Suprapubic skin (tissue), 4 donors: ENCODE measurements at places on chromosomes 3 and 15. TPM values are rescaled to one million over a fixed set of nuclear protein-coding genes. Genes with fewer than 3 reads are reported as not detected.

Gene DOCK3
- 8.6 TPM for total RNA-seq

Gene KLHL40
- not detected for total RNA-seq

Gene DCP1A
- total RNA-seq, result 23.6 TPM

Gene ZBTB47
- total RNA-seq, result 22.0 TPM

Gene GJD2
- not detected for total RNA-seq

Gene FBN1
- total RNA-seq, result 20.8 TPM

GRCh38 chr15:63065262-63066221, 23.0 kb downstream of the TPM1 start:
- DNase-seq, result no peak
- peaks cover 82% of the 10 kb centered on the region for H3K36me3 ChIP-seq
- H3K27me3 ChIP-seq, result no peaks in the 10 kb centered on the region

DNA sequence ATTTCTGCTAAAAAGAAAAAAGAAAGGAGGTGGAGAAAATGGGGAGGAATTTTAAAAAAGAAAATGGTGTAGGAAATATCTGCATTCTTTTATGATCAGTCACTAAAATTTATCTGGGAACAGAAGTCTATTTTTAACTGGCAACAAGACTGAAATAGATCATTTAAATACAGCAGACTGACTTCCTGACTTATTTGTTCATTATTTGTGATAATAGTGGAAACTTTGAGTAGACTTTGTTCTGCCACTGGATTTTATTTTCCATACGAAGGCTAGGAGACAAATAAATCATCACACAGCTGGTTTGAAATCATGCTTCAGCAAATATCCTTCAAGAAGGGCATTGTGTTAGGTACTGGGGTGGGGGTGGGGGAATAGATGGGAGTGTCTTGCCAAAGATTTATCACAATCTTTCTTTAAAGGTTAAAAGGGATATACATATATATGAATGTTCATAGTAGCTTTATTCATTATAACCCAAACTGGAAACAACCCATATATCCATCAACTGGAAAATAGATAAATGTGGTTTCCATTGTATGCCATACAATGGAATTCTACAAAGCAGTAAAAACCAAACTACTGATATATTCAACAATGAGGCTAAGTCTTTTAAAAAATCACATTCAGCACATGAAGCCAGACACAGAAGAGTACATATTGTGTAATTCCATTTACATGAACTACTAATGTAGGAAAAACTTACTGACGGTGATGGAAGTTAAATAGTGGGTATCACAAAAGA, 4.7 kb upstream of the CLASP2 start:
- H3K27me3 ChIP-seq, result no peaks in the 10 kb centered on the region
- no peaks in the 10 kb centered on the region for H3K36me3 ChIP-seq
- H3K4me3 ChIP-seq, result no peak overlapping the region
- no peak overlapping the region for H3K27ac ChIP-seq
- peaks cover 6% of the 10 kb centered on the region for H3K4me1 ChIP-seq

- DNase-seq, result no peak
- H3K4me3 ChIP-seq, result no peak overlapping the region
- H3K27ac ChIP-seq, result no peak overlapping the region
- H3K4me1 ChIP-seq, result peaks cover 4% of the 10 kb centered on the region
- H3K27me3 ChIP-seq, result no peaks in the 10 kb centered on the region
These were observed 26.2 kb downstream of the AAGAB start for GRCh38 chr15:67228286-67228685.

- no peaks in the 10 kb centered on the region for H3K27me3 ChIP-seq
- peaks cover 83% of the 10 kb centered on the region for H3K36me3 ChIP-seq
- no peak overlapping the region for H3K27ac ChIP-seq
These were observed 15.2 kb downstream of the RAB11A start for GRCh38 chr15:65884511-65884910.

GRCh38 chr15:31402003-31402402, 75.4 kb downstream of the KLF13 start:
- H3K36me3 ChIP-seq, result no peaks in the 10 kb centered on the region
- DNase-seq, result no peak
- H3K4me1 ChIP-seq, result peaks cover 51% of the 10 kb centered on the region

DNA sequence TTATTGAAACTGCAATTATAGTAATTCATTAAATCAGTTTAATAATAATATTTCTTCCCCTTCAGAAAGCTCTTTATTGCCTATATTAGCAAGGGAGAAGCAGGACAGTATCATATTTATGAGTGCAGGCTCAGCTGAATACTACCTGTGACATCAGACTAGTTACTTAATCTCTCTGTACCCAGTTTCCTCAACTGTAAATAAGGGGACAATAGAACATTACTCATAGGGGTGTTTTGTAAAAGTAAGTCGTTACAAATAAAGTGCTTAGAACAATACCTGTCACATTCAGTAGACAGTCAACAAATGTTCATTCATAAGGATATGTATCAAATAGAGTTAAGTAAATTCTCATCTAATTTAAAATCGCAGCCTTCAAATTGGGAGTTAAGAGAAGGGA, 12.1 kb upstream of the VPS39 start:
- no peak for DNase-seq
- no peak overlapping the region for H3K4me3 ChIP-seq
- no peaks in the 10 kb centered on the region for H3K27me3 ChIP-seq
- no peaks in the 10 kb centered on the region for H3K4me1 ChIP-seq

DNA sequence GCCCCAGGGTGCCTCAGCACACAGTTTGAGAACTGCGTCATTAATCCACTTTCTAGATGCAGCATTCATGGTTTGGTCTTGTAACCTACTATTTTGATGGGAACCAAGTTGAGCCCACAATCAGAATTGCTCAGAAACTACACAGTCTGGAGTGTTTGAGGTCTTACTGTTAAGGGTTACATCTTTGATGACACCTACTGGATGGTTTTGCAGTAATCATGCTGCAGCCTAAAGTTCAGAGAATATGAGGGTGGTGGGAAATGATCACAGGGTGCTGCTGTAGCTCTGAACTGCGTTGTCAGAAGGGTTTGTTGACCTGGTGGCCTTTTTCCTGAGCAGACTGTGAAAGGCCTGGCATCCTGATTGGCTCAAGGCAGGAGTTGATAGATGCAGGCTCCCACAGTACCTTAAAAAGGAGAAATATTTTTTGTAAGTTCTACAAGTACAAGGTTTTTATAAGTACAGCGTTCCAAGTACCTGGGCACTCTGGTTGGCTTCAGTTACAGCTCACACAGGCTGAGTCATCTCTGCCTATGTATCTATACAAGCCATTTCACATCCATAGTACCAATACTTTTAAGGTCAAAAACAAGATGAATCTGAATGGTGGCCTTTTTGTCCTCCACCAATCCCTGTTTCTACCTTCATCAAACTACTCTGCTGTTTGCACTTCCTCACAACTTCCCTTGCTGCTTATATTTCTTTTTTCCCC, 60.5 kb upstream of the ACKR4 start:
- peaks cover 5% of the 10 kb centered on the region for H3K4me1 ChIP-seq
- no peak overlapping the region for H3K4me3 ChIP-seq
- DNase-seq, result no peak
- H3K27ac ChIP-seq, result no peak overlapping the region

GRCh38 chr3:160200353-160200752, 24.9 kb upstream of the C3orf80 start:
- no peaks in the 10 kb centered on the region for H3K4me1 ChIP-seq
- no peak overlapping the region for H3K4me3 ChIP-seq
- H3K27me3 ChIP-seq, result no peaks in the 10 kb centered on the region
- no peak overlapping the region for H3K27ac ChIP-seq

DNA sequence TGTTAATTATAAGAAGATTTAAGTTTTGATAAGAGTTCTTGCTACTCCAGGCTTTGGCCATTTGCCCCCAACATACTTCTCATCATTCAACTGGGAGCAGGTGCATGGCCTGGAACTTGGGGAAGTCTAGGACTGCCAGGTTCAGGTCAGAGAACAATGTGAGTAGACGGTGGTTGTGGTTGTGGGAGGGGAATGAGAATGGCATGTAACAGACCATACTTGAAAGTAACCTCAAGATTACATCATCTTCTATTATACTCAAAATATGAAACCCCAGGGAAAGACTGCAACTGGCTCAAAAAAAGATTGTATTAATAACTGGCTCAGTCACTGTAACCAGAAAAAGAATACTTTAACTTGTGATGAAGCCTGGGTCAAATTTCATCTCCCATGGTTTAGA, 364.9 kb upstream of the DPPA4 start:
- no peak overlapping the region for H3K4me3 ChIP-seq
- DNase-seq, result no peak
- no peak overlapping the region for H3K27ac ChIP-seq
- H3K4me1 ChIP-seq, result no peaks in the 10 kb centered on the region

DNA sequence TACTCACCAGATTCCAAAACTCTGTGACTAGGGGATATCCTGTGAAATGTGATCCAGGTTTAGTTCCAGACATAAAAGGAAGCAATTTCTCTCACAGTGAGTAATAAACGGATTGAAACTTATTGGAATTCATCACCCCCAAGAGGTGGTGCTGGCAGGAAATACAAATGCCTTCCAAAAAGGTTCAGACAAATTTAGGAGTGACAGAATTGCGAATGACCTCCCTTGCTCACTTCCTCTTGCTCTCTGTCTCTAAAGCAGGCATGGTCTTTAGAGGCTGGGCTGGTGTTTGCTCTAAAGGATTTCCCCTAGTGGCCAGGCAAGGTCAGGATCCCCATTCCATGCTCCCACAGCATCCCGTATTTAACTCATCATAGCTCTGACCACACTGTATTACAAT, 449.4 kb upstream of the PPP2R3A start:
- H3K27me3 ChIP-seq, result no peaks in the 10 kb centered on the region
- H3K27ac ChIP-seq, result no peak overlapping the region
- no peaks in the 10 kb centered on the region for H3K36me3 ChIP-seq
- no peak overlapping the region for H3K4me3 ChIP-seq

- H3K4me1 ChIP-seq, result no peaks in the 10 kb centered on the region
- H3K4me3 ChIP-seq, result no peak overlapping the region
- H3K36me3 ChIP-seq, result no peaks in the 10 kb centered on the region
- H3K27ac ChIP-seq, result no peak overlapping the region
- DNase-seq, result no peak
These were observed 145.1 kb downstream of the LRRC28 start for GRCh38 chr15:99396375-99396774.
